ENCODE measurements at places on chromosomes 1 and 21. TPM values are rescaled to one million over a fixed set of nuclear protein-coding genes. Genes with fewer than 3 reads are reported as not detected.

- H3K4me3 ChIP-seq, result no peak overlapping the region
- no peaks in the 10 kb centered on the region for H3K36me3 ChIP-seq
- H3K4me1 ChIP-seq, result no peaks in the 10 kb centered on the region
- 0 out of 2 replicates have a peak, but pooled peaks cover 3% of the 10 kb centered on the region for H3K27me3 ChIP-seq
Observed at GRCh38 chr1:5686925-5687706, 305.1 kb downstream of the NPHP4 start.

NUDT4B gene
- 0.74 TPM for total RNA-seq

EXTL2 gene
- 21.1 TPM for total RNA-seq

- no peaks in the 10 kb centered on the region for H3K36me3 ChIP-seq
- H3K4me3 ChIP-seq, result no peak overlapping the region
- peak; percentile 65 for DNase-seq
- peaks cover 19% of the 10 kb centered on the region for H3K4me1 ChIP-seq
Observed at GRCh38 chr21:42474043-42474831, 21.8 kb downstream of the RSPH1 start.

TCHHL1 gene
- total RNA-seq, result not detected

- no peak for DNase-seq
- H3K36me3 ChIP-seq, result no peaks in the 10 kb centered on the region
- no peak overlapping the region for H3K27ac ChIP-seq
- no peak overlapping the region for H3K4me3 ChIP-seq
Observed at GRCh38 chr1:223183268-223183862, 40.3 kb upstream of the TLR5 start.

- DNase-seq, result no peak
- H3K4me1 ChIP-seq, result peaks cover 16% of the 10 kb centered on the region
- H3K4me3 ChIP-seq, result no peak overlapping the region
- H3K27ac ChIP-seq, result no peak overlapping the region
- no peaks in the 10 kb centered on the region for H3K27me3 ChIP-seq
Observed at GRCh38 chr1:214546886-214547641, 4.3 kb downstream of the PTPN14 start.

LIN28A gene
- total RNA-seq, result 1.4 TPM

All from HCT116 (cell line).